ENCODE measurements at places on chromosomes 4 and X.

- DNase-seq = no peak
Observed at GRCh38 chr4:64559571-64559970, 150.3 kb upstream of the TECRL start.

GRCh38 chr4:13263967-13264525 is 220.1 kb downstream of the RAB28 start:
- no peak for DNase-seq

DNA sequence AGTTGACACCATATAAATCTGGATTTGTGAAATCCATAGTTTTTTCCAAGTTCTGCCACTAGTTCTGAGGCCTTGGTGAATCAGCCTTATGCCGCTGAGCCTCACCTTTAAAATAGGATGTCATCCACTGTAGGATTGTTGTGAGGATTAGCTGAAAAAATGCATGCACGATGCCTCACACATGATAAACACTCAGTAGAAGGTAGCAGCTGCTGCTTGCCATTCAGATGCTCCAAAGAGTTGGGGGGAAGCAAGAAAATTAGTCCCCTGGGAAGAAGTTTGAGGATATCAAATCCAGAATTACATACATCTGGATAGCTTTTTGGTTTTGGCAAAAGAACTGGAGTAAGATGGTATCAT is 7.4 kb downstream of the MMAA start:
- no peak for DNase-seq

DNA sequence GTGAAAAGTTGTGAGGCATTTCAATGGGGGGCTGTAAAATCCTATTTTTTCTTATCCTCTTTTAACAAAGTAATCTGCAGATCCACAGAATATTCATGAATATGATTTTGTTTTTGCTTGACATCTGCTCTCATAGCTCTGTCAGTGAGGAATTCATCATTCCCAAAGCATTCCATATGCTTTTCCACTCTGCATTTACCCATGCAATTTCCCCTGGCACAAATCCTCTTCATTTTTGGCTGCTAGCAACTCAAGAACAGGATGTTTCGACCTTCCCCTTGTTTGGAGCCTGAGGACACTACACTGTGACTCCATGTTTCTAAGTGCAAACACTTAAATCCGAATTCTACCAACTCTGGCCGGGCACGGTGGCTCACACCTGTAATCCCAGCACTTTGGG is 48.5 kb downstream of the KLHL15 start:
- no peak for DNase-seq

DNA sequence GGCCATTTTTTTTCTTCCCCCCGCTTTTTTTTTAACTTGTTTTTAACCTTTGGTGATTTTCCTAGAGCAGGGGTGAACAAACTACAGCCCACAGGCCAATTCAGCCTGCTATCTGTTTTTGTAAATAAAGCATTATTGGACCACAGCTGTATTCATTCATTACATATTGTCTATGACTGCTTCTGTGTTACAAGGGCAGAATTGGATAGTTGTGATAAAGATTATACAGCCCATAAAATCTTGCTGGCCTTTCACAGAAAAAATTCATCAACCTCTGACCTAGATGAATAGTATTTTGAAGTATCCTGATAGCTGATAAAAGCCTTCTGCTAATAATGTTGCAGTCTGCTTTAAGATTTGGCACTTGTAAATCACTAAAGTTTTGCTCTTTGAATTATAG is 63.4 kb downstream of the SMAD1 start:
- peak; percentile 62 for DNase-seq

Data from dermis microvascular lymphatic vessel endothelial cell (primary cell).